Immature natural killer cell (primary cell): ENCODE measurements at places on chromosomes 6 and 20.

DNA sequence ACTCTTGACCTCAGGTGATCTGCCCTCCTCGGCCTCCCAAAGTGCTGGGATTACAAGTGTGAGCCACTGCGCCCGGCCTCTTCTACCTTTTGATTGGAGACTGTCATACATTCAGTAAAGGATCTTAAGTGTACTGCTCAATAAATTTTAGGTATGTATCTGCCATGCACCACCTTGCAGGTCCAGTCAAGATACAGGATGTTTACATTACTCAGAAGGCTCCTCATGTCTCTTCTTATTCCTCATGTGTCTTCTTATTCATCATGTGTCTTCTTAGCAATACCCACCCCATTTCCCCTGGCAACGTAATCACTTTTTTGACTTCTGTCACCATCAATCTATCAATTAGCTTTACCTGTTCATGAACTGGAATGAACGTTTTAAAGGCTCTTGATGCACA, 7.9 kb downstream of the MEA1 start:
- DNase-seq = no peak

DNA sequence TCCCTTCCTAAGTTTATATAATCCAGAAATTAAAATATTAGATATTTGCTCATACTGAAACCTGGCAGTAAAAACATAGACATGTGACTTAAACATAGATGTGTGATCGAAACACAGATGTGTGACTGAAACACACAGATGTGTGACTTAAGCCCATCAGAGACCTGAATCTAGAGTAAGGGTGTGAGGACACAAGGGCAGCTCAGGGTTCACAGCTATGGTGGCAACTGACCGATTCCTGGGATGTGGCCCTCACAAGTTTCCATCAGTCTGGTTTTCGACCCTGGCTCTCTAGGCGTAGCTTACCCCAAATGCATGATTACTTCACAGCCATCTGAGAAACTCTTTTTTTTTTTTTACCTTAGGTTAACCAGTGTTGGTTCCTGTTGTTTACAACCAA, 137.0 kb downstream of the NRN1 start:
- peak; percentile 63 for DNase-seq

- no peak for DNase-seq
Measured at GRCh38 chr20:32570401-32571190, 14.5 kb downstream of the NOL4L start.

GRCh38 chr6:40550202-40551101, 36.7 kb downstream of the LRFN2 start:
- peak; percentile 31 for DNase-seq

DNA sequence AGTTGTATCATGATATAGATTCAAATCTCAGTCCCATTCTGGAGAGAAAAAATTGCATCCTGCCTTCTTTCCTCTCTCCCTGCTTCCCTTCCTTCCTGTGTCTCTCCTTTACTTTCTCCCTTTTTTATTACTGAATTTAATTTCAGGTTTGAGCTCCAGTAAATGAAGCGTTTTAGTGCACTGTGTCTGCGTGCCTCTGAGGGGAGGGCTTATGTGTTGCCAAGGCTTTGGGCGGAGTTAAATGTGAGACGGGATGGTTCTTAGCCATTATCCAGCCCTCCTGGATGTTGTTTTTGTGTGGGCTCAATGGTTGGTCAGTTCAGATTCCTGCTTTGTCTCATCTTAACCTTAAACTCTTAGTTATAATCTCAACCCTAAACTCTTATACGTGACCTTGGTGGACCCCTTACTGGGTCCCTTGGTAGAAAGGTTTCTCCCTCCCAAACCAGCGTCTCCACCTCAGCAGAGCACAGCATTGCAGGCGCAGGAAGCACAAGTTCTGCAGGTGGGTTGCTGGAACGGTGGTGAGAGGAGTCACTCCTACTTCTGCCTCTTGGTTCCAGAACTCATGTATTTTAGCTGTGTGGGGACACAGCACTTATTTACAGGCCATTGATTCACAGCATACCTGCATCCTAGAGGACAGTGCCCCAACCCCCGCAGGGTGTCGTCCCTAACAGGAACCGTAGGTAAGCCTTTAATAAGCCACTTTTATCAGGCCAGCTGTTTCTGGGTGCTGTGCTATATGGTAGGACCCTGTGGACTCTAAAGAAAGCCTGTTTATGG, 68.5 kb downstream of the DNAH8 start:
- no peak for DNase-seq

GRCh38 chr6:146542881-146543210, 787 bp upstream of the RAB32 start:
- no peak for DNase-seq

DNA sequence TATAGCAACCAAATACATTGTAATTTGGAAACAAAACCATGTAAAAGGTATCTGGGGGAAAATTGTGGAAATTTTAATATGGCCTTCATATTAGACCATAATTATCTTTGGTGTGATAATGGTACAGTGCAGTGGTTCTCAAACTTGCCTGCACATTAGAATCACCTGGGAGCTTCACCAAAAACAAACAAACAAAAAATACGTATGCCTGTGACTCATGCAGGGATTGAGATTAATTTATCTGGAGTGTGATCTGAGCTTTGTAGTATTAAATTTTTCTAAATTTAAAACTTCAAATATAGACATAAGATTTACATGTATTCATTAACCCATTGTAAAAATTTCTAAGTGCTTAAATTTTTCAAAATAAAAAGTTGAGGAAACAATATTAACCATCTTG, 31.5 kb downstream of the ARHGAP18 start:
- DNase-seq = no peak

- no peak for DNase-seq
Measured at GRCh38 chr20:22861990-22862389, 173.1 kb upstream of the SSTR4 start.

DNA sequence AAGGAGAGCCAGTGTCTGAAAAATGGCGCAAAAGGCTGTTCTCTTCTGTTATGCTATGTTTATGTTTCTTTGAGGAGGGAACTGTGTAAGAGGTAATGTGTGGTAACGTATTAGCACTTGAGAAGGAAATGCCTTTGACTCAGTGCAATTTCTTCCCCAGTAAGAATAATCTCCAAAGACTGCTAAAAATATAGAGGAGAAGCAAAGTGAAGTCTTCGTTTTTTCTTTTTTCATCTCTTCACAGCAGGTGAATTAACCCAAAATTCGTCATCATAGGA, 47.1 kb upstream of the IFNGR1 start:
- DNase-seq = no peak

GRCh38 chr6:45714741-45715507, 300.7 kb downstream of the CLIC5 start:
- peak; percentile 48 for DNase-seq

DNA sequence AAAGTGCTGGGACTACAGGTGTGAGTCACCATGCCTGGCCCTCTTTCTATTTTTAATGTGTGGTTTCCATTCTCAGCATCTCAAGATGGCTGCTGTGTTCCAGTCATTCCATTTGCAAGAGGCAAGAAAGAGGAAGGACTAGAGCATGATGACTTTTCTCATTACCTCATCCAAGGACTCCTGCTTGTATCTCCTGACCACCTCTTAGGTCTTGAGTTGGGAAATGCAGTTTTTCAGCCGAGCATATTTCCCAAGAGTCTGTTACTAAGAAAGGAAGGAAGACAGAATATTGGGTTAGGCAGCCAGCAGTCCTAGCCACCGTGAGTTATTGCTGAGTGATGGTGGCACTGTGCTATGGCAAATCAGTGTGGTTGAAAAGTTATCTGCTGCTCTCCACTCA, 108.4 kb upstream of the INSM1 start:
- no peak for DNase-seq

GRCh38 chr20:63863021-63863797, 1.9 kb upstream of the TPD52L2 start:
- no peak for DNase-seq

DNA sequence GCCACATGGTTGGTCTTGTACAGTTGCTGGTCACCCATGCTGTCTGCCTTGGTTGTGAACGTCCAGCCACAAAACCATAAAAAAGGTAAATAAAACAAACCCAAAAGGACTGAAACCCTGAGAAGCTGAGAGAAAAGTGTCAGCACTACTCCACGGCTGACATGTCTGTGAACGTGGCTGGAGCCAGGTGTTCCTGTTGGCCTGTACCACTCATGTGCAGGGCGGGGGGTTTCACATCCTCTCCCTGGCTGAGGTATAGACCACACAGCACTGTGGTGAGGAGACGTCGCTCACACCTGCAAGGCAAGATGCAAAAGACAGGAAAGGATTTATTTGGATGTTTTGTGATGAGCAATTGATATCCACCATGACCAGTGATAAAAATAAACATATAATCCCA, 51.9 kb upstream of the MRPS10 start:
- peak; percentile 55 for DNase-seq

DNA sequence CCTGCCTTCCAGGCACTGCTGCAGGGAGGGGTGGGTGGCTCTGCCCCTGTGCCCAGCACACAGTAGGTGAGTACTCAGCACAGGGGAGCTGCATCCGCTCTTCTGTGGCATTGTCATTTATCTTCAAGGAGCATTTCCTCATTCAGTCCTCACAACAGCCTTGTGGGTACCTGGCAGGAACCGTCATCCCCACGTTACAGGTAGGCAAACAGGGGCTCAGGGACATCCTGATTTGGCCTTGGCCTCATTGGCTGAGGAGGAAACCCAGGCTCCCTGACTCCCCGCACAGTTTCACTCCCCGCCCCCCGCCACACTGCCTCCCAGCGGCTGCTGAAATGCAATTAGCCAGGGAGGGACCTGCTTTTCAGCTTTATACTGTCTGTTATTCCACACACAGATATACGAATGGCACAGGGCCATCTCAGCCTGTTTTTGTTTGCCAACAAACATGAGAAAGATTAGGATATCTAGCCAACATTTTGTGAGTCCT, 24.2 kb upstream of the PNPLA1 start:
- DNase-seq = no peak

DNA sequence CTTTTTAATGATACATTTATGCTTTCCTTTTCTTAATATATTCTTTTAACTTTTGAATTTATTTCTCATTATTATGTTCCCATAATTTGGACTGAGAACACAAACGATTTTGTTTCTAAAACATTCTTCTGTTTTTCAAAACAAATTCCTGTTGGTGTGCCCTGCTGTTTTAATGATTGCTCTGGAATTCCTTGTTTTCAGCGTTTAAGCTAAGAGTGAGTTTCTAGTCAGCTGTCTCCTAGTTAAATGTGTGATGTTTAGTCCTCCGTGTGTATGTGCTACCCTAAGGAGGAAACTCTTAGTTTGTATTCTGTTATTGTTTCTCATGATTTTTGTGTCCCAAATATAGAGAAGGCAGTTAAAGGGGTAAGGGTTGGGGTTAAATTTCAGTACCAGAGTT, 306.1 kb upstream of the RGS17 start:
- no peak for DNase-seq

DNA sequence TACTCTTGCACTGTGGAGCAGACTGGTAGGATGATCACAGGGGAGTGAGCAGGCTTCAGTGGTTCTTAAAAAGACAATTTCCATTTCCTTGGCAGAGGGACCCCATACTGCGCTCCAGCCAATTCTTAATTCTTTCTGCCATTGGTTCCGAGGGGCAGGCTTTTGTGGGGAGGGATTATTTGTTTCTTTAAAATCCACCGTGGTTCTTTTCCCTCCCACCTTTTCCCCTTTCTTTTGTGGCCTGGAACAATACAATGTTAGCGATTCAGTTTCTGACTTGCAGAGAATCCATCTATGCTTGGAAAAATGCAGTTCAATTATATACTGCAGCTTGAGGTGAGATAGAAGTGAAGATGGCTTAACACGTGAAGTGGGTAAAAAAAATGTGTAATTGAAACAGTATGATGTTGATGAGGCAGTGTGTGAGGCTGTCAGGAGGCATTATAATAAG, 379.0 kb upstream of the FLRT3 start:
- DNase-seq = no peak

- no peak for DNase-seq
Measured at GRCh38 chr6:72758901-72759300, 137.0 kb downstream of the KCNQ5 start.

DNA sequence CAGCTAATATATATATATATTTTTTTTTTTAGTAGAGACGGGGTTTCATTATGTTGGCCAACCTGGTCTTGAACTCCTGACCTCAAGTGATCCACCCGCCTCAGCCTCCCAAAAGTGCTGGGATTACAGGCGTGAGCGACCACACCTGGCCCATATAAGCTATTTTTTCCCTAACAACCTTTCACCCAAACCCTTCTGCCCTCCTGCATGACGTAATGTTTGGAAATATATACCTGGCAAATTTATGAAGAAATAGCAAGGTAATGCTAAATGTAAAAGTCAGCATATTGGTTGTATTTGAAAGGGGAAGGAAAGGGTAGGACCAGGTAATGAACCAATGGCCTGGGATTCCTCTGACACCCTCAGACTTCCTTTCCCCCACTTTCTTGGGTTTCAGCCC, 325.5 kb upstream of the ARID1B start:
- no peak for DNase-seq

DNA sequence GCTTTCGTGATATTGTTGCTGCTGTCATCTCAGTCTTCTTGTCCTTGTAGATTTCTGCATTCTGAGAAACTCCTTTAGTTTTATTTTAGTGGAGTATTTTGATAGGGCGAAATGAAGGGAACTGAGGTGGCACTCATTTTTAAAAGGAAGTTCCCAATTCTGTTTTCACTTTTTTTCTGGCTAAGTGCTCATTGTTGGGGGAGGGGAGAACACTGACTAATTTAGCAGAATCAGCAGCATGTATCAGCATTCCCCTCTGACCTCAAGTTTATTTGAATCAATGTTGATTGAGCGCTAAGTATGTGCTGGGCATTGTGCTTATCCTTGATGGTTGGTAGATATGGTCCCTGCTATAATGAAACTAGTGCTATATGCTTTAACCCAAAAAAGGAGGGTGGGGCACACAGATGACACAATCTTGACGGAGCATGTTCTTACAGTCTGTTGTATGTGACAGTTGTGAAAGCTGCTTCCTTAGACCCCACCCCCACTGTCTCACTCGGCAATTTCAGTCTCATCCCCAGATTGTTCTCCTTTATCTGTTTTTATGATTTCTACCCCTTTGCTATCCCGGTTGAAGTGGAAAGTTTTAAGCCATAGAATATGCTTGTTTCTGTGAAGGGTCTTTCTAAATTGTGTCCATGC, 262.4 kb downstream of the SOX4 start:
- DNase-seq = no peak

- no peak for DNase-seq
Measured at GRCh38 chr6:124599656-124600055, 362.6 kb upstream of the RNF217 start.

- DNase-seq = no peak
Measured at GRCh38 chr6:141657812-141658211, 474.9 kb upstream of the GJE1 start.

GRCh38 chr6:90402831-90403192, 106.2 kb upstream of the BACH2 start:
- DNase-seq = no peak

DNA sequence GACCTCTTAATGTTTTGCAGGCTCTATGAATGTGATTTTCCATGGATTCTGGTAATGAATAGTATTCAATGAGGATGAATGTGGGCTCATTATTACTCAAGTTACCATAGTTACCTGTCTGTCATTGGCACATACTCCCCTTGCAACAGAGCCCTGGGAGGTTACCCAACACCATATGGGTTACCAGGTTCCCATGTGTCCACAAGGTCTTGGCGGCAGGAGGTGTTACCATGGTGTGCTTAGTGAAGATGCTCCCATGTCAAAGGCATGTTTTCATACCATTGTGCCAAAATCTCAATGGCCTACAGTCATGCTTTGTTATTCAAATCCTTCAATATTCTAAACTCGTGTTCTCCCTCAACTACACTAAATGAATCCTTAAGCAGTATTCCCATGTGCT, 232.5 kb downstream of the HDGFL1 start:
- no peak for DNase-seq
